ENCODE measurements at places on chromosomes 16 and 17.

DNA sequence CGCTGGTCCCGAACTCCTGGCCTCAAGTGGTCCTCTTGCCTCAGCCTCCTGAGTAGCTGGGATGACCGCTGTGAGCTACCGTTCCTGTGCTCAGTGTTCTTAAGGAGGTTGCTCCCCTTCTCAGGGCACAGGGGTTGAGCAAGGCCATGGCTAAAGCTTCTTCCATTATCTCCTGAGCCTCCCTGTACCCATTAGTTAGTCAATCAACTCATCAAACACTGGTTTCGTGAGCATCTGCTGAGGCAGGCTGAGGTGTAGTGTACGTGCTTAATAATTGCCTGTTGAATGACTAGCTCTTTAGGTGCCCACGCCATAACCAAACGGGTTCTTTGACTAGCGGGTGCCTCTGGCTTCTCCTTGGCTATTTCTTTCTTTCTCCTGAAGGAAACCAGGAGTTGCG, 11.7 kb downstream of the SGCA start:
- DNase-seq = no peak

DNA sequence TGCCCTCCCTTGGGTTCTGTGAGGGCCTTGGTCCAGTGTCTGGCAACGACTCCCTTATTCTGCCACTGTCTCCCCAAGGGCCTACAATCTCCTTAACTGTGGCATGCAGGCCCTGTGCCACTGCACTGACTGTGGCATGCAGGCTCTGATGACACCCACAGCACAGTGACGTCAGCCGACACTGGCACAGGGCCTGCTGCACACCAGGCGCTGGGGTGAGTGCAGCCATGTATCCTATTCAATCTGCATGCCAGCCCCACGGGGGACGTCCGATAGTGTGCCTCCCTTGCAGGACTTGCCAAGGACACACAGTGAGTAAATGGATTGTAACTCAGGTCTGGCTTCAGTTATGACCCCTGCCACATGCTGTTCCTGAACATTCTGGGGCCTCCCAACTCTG, 39.8 kb upstream of the RASD1 start:
- no peak for DNase-seq

DNA sequence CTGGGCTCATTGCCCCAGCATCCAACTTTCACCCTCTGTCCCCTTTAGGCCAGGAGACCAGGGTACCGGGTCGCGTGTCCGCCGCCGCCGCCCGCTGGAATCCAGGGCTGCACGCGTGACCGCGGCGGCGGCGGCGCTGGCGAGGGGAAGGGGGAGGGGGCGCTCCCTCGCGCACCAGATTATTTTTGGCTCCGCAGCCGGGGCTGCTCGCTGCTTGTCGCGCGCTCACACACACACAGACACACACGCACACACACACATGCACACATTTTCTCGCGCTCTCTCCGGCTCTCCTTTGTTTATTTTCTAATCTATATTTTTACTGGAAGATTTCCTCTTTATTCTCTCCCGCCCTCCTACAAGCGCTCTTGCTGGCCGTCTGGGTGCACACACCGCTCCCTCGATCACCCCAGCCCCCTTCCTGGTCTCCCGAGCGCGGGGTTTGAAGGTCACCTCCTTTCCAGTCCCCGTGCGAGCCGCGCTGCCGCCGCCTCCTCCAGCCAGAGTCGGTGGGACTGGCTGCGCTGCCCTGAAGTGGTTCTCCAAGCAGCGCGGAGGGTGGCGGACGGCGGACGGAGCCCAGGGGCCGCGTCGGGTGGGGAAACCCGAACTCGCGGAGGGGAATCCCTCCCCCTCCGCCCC, 921.4 kb upstream of the EEF2KMT start:
- DNase-seq = no peak

GRCh38 chr17:75074532-75074931, 13.2 kb upstream of the SLC16A5 start:
- DNase-seq = no peak

DNA sequence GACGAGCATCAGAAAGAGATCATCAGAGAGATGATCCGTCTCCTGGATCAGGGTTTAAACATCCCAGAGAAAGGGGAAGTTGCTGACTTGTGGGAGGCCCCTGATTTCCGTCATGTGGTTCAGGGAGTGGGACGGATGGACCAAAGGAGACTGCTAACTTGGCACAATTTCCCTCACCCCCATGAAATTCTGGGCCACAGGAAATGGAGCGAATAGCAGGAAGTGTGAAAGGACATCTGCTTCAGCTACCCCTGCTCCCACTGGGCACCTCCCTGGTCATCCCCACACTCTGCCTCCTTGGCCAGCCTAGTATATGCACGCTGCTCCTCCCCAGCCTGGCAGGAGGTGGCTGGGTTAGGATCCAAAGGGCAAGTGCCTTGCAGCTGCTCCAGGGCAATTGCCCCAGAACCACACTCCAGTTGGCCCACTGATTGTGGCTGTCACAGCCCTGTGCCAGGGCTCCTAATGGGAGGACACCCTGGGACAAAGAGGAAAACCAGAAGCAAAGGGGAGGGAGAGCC, 1.3 kb downstream of the ARRB2 start:
- no peak for DNase-seq

DNA sequence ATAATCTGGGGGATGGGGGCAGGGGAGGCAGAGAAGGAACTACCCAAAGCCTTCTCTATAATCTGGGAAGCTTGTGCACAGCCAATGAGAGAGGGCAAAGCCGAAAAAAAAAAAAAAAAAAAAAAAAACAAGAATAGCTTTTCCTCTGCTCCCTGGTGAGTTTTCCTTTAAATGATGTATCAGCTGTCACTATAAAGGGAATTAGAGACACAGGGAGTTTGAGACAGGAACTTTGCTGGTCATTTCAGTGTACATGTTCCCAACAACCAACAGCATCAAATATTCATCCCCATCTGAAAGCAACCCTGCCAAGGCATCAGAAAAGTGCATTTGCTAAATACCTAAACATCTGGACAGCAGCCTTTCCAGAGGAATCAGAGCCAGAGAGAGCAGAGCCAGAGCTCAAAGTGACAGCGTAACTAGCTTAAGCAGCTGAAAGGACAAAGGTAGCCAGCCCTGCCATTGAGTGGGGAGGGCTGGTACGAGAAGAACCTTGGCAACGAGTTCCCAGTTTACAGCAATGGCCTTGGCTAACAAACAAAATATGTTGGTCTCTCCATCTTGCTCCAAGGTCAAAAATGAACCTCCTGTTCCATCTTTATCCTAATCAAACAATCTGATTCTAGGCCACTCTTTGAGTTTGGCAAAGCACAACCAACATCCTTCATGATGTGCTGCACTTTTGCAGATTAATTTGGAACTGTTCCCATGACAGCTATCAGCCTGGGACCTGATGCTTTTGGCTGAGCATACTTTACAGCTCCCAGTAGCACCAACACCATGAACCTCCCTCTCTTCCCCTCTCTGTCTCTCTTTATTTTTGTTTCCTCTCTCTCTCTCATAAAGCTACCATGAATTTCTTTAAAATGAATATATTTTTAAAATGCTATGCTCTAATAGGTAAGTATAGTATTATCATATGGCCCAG, 143.7 kb upstream of the GNAO1 start:
- no peak for DNase-seq

DNA sequence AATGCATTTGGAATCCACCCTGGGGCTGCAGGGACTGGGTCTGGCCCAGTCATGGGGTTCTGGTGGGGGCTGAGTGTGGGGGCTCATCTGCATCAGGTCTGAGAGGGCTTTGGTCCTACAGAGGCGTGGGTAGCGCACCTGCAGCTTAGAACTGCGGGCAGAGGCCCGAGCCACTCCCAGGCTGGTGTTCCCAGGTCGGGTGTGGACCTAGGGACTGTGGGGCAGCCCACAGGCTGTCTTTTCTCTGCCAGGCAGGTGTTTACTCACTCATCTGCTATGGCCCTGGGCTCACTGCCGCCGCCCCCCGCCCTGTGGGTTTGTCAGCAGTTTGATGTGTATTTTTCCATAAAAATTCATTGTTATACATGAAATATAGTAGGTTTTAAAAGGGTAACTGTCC, 27.0 kb upstream of the DOC2B start:
- DNase-seq = no peak

DNA sequence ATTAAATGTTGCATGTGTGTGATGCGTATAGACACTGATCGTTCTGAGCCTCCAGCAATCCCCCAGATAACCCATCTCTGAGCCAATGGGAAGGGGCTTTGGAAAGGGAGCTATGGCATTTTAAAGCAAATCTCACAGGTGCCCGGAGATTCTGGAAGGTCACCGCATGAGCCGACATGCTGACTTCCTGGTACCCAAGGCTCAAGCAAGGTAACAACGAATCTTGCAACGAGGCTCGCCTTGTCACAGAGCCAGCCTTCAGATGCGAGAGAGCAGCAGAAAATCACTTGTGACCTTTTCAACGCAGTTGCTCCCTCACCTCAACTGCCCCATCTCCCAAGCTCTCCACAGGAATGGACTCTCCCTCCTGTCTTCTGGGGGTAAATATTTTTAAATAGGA, 154.8 kb upstream of the CDH5 start:
- no peak for DNase-seq
